Muscle of back (tissue), 13 donors: ENCODE measurements at places on chromosomes 2 and 18.

DNA sequence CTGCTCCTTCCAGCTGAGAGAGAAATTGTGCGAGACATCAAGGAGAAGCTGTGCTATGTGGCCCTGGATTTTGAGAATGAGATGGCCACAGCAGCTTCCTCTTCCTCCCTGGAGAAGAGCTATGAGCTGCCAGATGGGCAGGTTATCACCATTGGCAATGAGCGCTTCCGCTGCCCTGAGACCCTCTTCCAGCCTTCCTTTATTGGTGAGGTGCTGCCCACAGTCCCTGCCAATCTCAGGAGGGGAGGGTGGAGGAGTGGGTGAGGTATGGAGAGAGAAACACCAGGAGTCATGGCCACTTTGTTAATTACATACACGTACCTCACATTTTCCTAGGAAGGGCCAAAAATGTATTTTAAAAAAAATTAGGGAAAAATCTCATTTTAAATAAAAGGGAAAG lies 12.0 kb upstream of the DGUOK start:
- no peak for DNase-seq

GRCh38 chr2:29039718-29040480 lies 34.4 kb downstream of the PCARE start:
- no peak for DNase-seq

DNA sequence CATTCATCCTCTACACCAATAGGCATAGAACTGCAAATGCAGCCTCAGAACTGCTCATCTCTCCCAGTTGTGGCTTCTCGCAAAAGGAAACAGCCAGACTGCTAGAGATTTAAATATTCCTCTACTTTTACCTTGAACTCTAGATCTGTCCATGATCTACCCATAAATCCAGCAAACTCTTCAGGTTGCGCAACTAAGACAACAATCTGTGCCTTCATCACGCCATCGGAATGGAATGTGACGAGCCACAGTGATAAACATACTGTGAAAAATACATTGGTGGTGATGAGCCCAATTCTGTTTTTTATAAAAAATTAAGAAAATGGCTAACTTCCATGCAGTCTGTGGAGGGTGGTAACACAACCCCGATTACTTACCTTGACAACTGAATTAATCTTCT lies 626.7 kb downstream of the LRRTM4 start:
- DNase-seq, result no peak

DNA sequence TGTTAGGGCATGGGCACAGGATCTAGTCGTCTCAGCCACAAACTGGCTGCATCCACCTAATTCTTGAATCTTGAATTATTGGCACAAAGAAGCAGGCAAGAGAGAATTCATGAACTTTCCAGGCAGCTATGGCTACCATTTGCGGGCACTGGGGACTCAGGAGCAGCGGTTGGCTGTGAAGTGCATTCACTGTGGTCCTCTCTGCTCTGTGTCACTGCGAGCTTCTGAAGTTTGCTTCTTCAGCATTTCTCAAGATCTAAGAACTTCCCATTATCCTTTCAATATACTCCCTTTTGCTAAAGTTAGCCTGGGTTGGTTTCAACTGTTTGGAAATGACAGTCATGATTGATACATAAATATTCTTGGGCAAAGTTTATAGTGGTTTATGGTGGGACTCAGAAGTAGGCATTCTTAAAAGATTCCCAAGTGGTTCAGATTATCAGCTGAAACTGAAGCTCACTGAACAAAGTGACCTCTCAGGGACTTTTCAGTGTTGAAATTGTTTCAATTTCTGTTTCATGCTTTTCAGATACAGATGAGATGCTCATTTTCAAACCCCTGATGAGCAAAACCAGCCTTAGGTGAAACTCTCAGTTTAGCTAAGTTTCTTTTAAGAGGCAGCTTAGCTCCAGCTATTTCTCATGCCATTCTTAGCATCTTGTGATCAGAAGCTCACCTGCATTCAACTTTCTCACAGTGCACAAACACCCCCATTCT lies 1258.3 kb upstream of the GYPC start:
- no peak for DNase-seq

- DNase-seq, result no peak
These were observed 277.2 kb downstream of the SUCLG1 start for GRCh38 chr2:84181927-84182326.

- no peak for DNase-seq
These were observed 12.5 kb upstream of the TEX261 start for GRCh38 chr2:71006955-71007799.

DNA sequence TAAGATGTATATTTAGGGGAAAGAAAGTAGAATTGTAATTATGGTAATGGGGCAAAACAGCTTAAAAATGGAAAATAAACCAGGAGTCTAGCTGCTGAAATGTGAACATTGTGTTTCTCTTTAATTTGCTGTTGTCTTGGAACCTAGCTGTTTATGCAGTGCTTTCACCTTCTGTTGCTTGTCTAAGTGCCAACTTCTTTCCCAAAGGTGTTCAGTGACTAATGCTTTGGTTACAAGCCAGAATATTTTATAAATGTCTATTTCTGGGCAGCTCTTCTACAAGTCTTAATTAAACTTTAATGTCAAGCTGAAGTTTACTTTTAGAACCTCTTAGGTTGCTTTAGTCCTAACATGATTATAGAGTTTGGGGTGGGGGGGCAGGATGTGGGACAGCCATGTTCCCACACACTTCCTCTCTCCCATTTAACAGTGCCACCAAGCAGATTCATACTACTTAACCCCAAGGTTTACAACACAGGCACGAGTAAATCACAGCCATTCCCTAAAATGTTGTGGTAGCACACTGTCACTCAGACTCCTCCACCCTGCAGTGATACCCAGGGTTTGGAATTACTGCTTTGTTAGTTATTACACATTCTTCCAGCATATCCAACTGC lies 60.6 kb downstream of the ITGA4 start:
- peak; percentile 7 for DNase-seq
